Mesendoderm (in vitro differentiated cells): ENCODE measurements at places on chromosomes 7 and 10.

GRCh38 chr10:99854860-99855259, 72.4 kb downstream of the ABCC2 start:
- H3K4me1 ChIP-seq: no peaks in the 10 kb centered on the region
- peak; percentile 59 for DNase-seq
- H3K27ac ChIP-seq: no peak overlapping the region
- H3K4me3 ChIP-seq: no peak overlapping the region

DNA sequence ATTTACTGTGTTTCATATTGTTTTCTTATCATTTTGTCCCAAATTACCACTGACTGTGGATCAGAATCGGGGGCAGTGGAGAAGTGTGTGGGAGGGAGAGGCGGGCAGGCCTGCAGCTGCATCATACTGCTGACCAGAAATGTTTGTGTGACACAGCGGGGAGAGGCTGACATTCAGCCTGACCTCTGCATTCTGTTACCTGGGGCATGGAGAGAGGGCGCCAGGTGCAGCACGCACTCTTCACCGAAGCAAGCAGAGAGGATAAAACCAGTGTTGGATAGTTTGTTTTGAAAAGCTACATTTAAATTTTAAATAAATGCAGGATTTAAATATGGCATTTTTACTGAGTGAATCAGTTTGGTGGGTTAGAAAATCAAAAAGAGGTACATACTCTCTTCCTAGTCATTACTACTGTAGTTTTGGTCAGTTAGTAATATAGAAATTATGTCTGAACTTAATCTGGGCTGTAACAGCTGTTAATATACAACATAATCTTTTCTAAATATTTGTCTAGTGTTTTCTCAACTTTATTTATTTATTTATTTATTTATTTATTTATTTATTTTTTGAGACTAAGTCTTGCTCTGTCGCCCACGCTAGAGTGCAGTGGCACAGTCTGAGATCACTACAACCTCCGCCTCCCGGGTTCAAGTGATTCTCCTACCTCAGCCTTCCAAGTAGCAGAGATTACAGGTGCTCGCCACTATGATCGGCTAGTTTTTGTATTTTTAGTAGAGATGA, 8.8 kb upstream of the STMP1 start:
- no peak for DNase-seq
- no peak overlapping the region for H3K4me3 ChIP-seq
- H3K4me1 ChIP-seq: no peaks in the 10 kb centered on the region
- peaks cover 4% of the 10 kb centered on the region for H3K36me3 ChIP-seq
- H3K27me3 ChIP-seq: no peaks in the 10 kb centered on the region

DNA sequence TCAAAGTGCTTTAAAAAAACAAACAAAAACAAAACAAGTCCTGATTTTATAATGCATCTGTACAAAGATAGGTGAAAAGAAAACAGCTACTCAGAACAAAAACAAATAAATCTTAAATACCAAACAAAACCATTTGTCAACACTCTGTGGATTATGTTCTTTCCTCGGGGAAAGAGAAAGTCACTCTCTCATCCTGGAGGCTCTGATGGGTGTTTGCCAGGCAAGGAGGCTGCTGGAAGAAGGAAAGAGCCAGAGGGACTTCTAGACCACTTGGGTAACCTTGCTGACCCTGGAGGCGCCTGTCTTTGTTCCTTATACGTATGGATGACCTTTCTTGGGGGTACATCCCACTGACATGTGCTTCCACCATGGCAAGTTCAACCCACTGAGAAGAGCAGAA, 92.8 kb downstream of the ZRANB1 start:
- peaks cover 11% of the 10 kb centered on the region for H3K4me1 ChIP-seq
- no peak overlapping the region for H3K27ac ChIP-seq
- DNase-seq: no peak

- peak overlapping the region; percentile 84 for H3K27ac ChIP-seq
- H3K27me3 ChIP-seq: no peaks in the 10 kb centered on the region
- H3K36me3 ChIP-seq: no peaks in the 10 kb centered on the region
- peak; percentile 52 for DNase-seq
- H3K4me1 ChIP-seq: peaks cover 23% of the 10 kb centered on the region
Measured at GRCh38 chr10:79070081-79070605, 1.4 kb downstream of the ZMIZ1 start.

DNA sequence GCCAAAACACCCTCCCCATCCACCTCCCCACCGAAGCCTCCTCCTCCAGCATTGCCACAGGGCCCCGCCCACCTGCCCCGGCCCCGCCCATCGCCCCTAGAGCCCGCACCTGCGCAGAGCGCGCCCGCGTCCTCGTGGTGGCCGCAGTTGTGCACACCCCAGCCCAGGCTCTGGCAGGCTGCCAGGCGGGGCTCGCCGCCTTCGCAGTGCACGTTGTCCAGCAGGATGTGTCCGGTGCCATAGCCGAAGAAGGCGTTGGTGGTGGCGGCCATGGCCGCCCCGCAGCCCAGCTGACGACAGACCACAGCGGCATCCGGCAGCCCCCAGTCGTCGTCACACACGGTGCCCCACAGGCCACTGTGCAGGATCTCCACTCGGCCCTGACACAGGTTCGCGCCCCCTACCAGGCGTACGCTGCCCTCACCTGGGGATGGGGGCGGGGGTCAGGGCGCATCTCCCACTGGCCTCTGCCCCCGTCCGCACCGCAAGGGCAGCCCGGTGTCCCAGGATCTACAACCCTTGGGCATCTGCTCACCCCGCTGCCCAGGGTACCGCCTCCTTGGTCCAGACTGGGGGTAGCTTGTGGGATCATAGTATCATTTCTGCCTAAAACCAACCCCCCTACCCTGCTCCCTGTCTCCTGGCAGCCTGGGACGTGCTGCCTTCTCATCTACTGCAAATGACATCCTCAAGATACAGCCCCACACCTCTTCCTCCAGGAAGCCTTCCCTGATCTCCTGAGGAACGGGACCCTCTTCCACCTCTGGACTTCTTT, 11.9 kb downstream of the SSC4D start:
- DNase-seq: peak; percentile 68
- H3K27me3 ChIP-seq: no peaks in the 10 kb centered on the region
- peaks cover 3% of the 10 kb centered on the region for H3K4me1 ChIP-seq
- no peak overlapping the region for H3K4me3 ChIP-seq
- no peak overlapping the region for H3K27ac ChIP-seq

GRCh38 chr7:92155108-92155739, 20.9 kb upstream of the CYP51A1 start:
- no peaks in the 10 kb centered on the region for H3K27me3 ChIP-seq
- no peak overlapping the region for H3K27ac ChIP-seq
- H3K36me3 ChIP-seq: no peaks in the 10 kb centered on the region
- DNase-seq: no peak

GRCh38 chr10:78433076-78433595, 399.5 kb downstream of the RPS24 start:
- H3K36me3 ChIP-seq: no peaks in the 10 kb centered on the region
- H3K27ac ChIP-seq: peak overlapping the region; percentile 51
- peaks cover 18% of the 10 kb centered on the region for H3K4me1 ChIP-seq
- no peak overlapping the region for H3K4me3 ChIP-seq

GRCh38 chr7:139651308-139651707, 126.5 kb downstream of the HIPK2 start:
- H3K4me3 ChIP-seq: no peak overlapping the region
- H3K27me3 ChIP-seq: no peaks in the 10 kb centered on the region
- H3K4me1 ChIP-seq: peaks cover 12% of the 10 kb centered on the region
- no peaks in the 10 kb centered on the region for H3K36me3 ChIP-seq

- no peak overlapping the region for H3K27ac ChIP-seq
- H3K4me1 ChIP-seq: no peaks in the 10 kb centered on the region
- DNase-seq: no peak
- H3K36me3 ChIP-seq: no peaks in the 10 kb centered on the region
- no peak overlapping the region for H3K4me3 ChIP-seq
Measured at GRCh38 chr7:154628556-154628955, 374.4 kb downstream of the PAXIP1 start.

- no peaks in the 10 kb centered on the region for H3K4me1 ChIP-seq
- H3K27ac ChIP-seq: no peak overlapping the region
- no peaks in the 10 kb centered on the region for H3K27me3 ChIP-seq
- H3K4me3 ChIP-seq: no peak overlapping the region
- no peaks in the 10 kb centered on the region for H3K36me3 ChIP-seq
- DNase-seq: no peak
Measured at GRCh38 chr7:95609277-95609971, 13.1 kb upstream of the PDK4 start.

DNA sequence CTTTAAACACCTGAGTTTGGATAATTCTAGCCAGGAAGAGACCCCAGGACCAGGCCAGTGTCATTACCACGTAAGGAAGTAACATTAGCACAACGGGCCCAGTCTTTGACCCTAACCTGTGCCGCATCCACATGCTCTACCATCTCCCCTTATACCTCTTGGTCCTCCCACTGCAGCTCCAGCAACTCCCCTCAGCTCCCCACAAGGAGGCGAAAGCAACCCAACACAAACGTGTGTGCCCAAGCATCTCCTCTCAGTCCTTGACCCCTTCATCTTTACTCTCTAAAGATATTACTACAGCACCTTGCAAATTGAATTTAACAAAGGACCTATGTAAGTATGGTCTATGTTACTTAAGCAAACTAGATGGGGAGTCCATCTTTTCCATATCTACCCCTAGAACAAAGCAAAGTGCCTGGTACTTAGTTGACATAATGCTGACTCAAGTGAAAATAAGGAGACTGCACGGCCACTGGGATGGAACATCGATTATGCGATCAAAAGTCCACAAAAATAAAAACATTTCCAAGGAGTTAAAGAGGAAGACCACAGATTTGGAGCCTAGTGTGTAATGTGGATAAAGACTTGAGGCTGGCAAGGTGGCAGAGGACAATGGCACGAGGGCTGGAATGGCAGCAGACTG, 147.7 kb downstream of the JAZF1 start:
- no peaks in the 10 kb centered on the region for H3K4me1 ChIP-seq
- H3K27me3 ChIP-seq: no peaks in the 10 kb centered on the region
- no peak overlapping the region for H3K27ac ChIP-seq
- H3K36me3 ChIP-seq: no peaks in the 10 kb centered on the region
- peak; percentile 46 for DNase-seq

GRCh38 chr7:39172137-39172536, 194.4 kb downstream of the POU6F2 start:
- H3K27ac ChIP-seq: no peak overlapping the region
- no peaks in the 10 kb centered on the region for H3K4me1 ChIP-seq

DNA sequence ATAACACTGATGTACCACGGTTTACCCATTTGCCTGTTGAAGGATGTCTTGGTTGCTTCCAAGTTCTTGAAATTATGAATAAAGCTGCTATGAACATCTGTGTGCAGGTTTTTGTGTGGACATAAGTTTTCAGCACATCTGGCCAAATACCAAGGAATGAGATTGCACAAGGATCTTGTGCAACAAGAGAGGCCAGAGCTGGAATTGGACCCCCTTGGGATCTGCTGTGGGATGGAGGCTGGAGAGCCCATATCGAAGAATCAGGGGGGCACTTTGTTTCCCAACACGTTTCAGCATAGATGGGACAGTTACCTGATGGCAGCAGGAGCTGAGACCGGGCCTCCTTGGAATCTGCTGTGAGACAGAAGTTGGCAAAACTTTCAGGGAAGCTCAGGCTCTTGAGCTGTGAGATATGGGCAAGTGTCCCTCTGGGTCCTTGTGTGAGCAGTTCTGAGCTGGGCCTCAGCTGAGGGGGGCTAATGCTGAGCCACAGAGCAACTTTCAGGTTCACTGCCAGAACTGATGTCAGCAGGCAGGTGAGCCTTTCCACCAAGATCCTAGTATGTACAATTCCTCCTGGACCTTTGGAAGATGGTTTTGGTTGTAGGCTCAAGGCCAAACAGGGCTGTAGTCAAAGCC, 115.2 kb upstream of the RAB18 start:
- H3K36me3 ChIP-seq: no peaks in the 10 kb centered on the region
- H3K27me3 ChIP-seq: no peaks in the 10 kb centered on the region
- no peak overlapping the region for H3K27ac ChIP-seq
- H3K4me3 ChIP-seq: no peak overlapping the region
- no peaks in the 10 kb centered on the region for H3K4me1 ChIP-seq

GRCh38 chr7:8365499-8366110, 67.8 kb upstream of the NXPH1 start:
- H3K4me1 ChIP-seq: peaks cover 8% of the 10 kb centered on the region
- DNase-seq: peak; percentile 78
- no peaks in the 10 kb centered on the region for H3K27me3 ChIP-seq
- H3K27ac ChIP-seq: no peak overlapping the region
- no peak overlapping the region for H3K4me3 ChIP-seq

DNA sequence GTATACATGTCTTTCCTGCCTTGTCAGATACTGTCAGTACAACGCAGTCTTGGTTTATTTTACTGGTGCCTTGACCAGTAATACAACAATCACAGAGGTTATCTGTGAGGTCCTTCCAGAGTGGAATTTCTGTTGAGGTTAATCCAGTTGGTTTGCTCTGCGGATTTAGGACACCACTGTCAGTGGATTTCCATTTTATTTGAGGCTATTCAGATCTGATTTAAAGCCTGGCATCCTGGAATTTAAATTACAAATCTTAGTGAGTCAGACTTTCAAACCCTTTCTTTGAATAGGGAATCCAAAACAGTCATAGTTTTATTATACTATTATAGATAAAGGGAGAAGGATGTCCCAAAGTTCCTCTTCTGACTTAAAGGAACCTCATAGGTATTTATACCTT, 40.5 kb downstream of the ANLN start:
- no peaks in the 10 kb centered on the region for H3K27me3 ChIP-seq
- no peak overlapping the region for H3K27ac ChIP-seq
- H3K4me1 ChIP-seq: no peaks in the 10 kb centered on the region
- no peak for DNase-seq
- no peak overlapping the region for H3K4me3 ChIP-seq

- H3K27me3 ChIP-seq: no peaks in the 10 kb centered on the region
- H3K4me3 ChIP-seq: no peak overlapping the region
- peaks cover 7% of the 10 kb centered on the region for H3K36me3 ChIP-seq
- H3K4me1 ChIP-seq: no peaks in the 10 kb centered on the region
Measured at GRCh38 chr7:112462236-112462635, 12.0 kb downstream of the IFRD1 start.

GRCh38 chr7:20796500-20796899, 9.8 kb upstream of the SP8 start:
- peaks cover 28% of the 10 kb centered on the region for H3K27me3 ChIP-seq
- H3K4me1 ChIP-seq: peaks cover 4% of the 10 kb centered on the region
- H3K27ac ChIP-seq: no peak overlapping the region
- H3K36me3 ChIP-seq: no peaks in the 10 kb centered on the region
- H3K4me3 ChIP-seq: no peak overlapping the region

GRCh38 chr7:143992670-143993069, 7.5 kb upstream of the OR6B1 start:
- no peaks in the 10 kb centered on the region for H3K27me3 ChIP-seq
- no peaks in the 10 kb centered on the region for H3K4me1 ChIP-seq
- H3K27ac ChIP-seq: no peak overlapping the region
- no peaks in the 10 kb centered on the region for H3K36me3 ChIP-seq
- DNase-seq: no peak
- H3K4me3 ChIP-seq: no peak overlapping the region

DNA sequence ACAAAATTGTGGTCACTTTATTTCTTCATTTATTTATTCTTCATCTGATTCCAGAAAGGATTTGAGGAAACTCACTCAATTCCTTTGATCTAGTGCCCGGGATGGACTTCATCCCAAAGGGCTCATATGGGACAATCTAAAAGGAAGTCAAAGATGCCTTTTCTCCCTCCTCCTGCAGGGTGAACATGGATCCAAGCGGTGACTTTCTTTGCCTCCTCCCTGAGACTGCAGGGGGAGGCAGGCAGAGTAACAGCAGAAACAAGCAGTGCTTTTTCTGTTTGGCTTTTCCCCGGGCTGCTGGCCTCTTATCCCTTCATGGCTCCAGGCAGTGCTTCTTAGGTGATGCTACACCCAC, 10.0 kb upstream of the DNMBP start:
- no peaks in the 10 kb centered on the region for H3K27me3 ChIP-seq
- H3K27ac ChIP-seq: no peak overlapping the region
- no peak overlapping the region for H3K4me3 ChIP-seq
- H3K36me3 ChIP-seq: no peaks in the 10 kb centered on the region
